Activated T-helper 2 cell treated with anti-CD3 and anti-CD28 coated beads, Interferon-gamma antibody, Interleukin-2, Interleukin-4, amounts not matched to agents 10 μg/mL and 5 μg/mL and 100 μg/mL, durations not matched to agents 14 hours and 24 hours and 36 hours (primary cell): ENCODE measurements at places on chromosomes 1 and 21. TPM values are rescaled to one million over a fixed set of nuclear protein-coding genes. Genes with fewer than 3 reads are reported as not detected.

OSCP1 gene
- total RNA-seq, result 0.59 and 1.2 TPM in 2 replicates

OR2T35 gene
- not detected in 2 replicates for total RNA-seq

OVAAL gene
- total RNA-seq, result not detected in 2 replicates

NUP210L gene
- 0.05 and 0.07 TPM in 2 replicates for total RNA-seq

- no peak for DNase-seq
- no peaks in the 10 kb centered on the region for H3K36me3 ChIP-seq
- H3K27ac ChIP-seq, result no peak overlapping the region
- H3K4me1 ChIP-seq, result peaks cover 7% of the 10 kb centered on the region
- H3K4me3 ChIP-seq, result no peak overlapping the region
- H3K27me3 ChIP-seq, result no peaks in the 10 kb centered on the region
These were observed 6.1 kb upstream of the PSMA5 start for GRCh38 chr1:109432336-109432735.

GRCh38 chr1:119327450-119328155 is 41.0 kb upstream of the HAO2 start:
- no peaks in the 10 kb centered on the region for H3K27me3 ChIP-seq
- peaks cover 12% of the 10 kb centered on the region for H3K4me1 ChIP-seq
- no peak overlapping the region for H3K27ac ChIP-seq
- H3K4me3 ChIP-seq, result peak overlapping the region; percentile 67

DNA sequence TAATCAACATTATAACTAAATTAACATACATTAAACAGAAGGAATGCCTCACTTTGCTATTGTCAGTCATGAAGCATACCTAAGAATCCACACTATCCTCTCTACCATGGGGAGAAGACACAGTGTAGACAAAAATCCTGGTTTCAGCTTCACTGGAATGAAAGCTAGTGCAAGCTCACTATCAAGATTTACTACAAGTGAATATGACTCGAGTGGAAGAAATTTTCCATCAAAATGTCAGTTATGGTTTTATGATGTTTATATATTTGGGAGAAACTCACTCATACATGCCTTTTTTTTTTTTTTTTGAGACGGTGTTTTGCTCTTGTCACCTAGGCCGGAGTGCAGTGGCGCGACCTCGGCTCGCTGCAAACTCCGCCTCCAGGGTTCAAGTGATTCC is 424.3 kb downstream of the KCNT2 start:
- no peak overlapping the region for H3K4me3 ChIP-seq
- no peaks in the 10 kb centered on the region for H3K4me1 ChIP-seq
- H3K27ac ChIP-seq, result no peak overlapping the region
- H3K36me3 ChIP-seq, result no peaks in the 10 kb centered on the region
- no peak for DNase-seq
- no peaks in the 10 kb centered on the region for H3K27me3 ChIP-seq

- no peak overlapping the region for H3K27ac ChIP-seq
- no peak for DNase-seq
- H3K4me3 ChIP-seq, result no peak overlapping the region
- H3K36me3 ChIP-seq, result peaks cover 25% of the 10 kb centered on the region
- peaks cover 48% of the 10 kb centered on the region for H3K4me1 ChIP-seq
These were observed 141.1 kb upstream of the SAMSN1 start for GRCh38 chr21:14687268-14687625.

DNA sequence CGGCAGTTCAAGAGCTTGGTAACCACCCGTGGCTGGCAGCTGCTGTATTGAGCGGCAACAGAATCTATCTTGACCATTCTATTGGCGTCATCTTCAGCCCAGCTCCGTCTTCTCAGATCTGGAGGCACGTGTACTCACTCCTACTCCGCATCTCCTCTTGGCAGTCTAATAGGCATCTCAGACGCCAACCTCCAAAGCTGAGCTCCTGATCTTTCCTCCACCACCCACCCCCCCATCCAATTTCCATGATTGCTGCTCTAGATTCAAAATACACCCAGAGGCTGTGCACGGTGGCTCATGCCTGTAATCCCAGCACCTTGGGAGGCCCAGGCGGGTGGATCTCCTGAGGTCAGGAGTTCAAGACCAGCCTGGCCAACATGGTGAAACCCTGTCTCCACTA is 84.6 kb upstream of the CASZ1 start:
- H3K36me3 ChIP-seq, result no peaks in the 10 kb centered on the region
- no peak for DNase-seq

GRCh38 chr1:100575406-100575805 is 37.5 kb downstream of the GPR88 start:
- H3K36me3 ChIP-seq, result no peaks in the 10 kb centered on the region
- peaks cover 9% of the 10 kb centered on the region for H3K27me3 ChIP-seq
- H3K4me3 ChIP-seq, result no peak overlapping the region
- no peak overlapping the region for H3K27ac ChIP-seq
- no peak for DNase-seq

DNA sequence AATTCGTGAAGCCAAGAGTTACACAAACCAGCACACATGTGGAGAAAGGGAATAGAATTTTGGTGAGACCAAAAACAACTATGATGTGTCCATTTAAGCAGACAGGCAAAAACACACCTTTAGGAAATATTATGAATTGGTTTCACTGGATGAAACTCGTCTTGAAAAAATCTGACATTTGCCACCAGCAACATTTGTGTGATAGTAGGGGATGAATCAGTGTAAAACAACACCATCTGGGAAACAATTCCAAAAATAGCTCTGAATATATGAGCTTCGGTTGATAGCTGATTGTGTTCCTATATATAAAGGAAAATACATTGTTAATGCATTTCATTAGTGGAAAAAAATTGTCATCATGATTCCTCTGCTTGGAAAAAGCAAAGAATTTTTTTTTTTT is 327.8 kb downstream of the PAPPA2 start:
- no peaks in the 10 kb centered on the region for H3K4me1 ChIP-seq
- no peak for DNase-seq
- H3K36me3 ChIP-seq, result no peaks in the 10 kb centered on the region
- no peaks in the 10 kb centered on the region for H3K27me3 ChIP-seq
- no peak overlapping the region for H3K4me3 ChIP-seq

- H3K27ac ChIP-seq, result no peak overlapping the region
- no peaks in the 10 kb centered on the region for H3K4me1 ChIP-seq
- no peak overlapping the region for H3K4me3 ChIP-seq
- no peak for DNase-seq
- H3K27me3 ChIP-seq, result peaks cover 9% of the 10 kb centered on the region
These were observed 83.5 kb downstream of the URB2 start for GRCh38 chr1:229709500-229710013.
